ENCODE measurements at places on chromosomes 2 and 18.

DNA sequence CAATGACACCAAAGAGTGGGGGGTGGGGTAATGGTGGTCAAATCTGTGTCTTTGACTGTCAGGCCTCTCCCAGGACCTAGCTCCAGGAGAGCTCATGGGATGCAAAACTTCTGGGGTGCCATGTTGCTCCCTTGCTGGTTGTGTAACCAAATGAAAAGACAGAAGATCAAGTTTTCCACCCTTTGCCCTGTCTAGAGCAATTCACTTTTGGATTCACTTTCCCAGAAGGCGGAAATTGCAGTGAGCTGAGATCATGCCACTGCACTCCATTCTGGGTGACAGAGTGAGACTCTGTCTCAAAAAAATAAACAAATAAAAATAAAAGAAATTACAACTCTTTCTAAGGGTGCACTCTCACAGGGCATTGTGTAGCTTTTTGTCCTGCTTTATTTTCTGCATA, 34.9 kb upstream of the PLA2R1 start:
- DNase-seq, result no peak

GRCh38 chr18:67961701-67962440, 445.4 kb upstream of the DSEL start:
- DNase-seq, result no peak

GRCh38 chr2:100783987-100784386, 36.0 kb upstream of the NPAS2 start:
- DNase-seq, result no peak

DNA sequence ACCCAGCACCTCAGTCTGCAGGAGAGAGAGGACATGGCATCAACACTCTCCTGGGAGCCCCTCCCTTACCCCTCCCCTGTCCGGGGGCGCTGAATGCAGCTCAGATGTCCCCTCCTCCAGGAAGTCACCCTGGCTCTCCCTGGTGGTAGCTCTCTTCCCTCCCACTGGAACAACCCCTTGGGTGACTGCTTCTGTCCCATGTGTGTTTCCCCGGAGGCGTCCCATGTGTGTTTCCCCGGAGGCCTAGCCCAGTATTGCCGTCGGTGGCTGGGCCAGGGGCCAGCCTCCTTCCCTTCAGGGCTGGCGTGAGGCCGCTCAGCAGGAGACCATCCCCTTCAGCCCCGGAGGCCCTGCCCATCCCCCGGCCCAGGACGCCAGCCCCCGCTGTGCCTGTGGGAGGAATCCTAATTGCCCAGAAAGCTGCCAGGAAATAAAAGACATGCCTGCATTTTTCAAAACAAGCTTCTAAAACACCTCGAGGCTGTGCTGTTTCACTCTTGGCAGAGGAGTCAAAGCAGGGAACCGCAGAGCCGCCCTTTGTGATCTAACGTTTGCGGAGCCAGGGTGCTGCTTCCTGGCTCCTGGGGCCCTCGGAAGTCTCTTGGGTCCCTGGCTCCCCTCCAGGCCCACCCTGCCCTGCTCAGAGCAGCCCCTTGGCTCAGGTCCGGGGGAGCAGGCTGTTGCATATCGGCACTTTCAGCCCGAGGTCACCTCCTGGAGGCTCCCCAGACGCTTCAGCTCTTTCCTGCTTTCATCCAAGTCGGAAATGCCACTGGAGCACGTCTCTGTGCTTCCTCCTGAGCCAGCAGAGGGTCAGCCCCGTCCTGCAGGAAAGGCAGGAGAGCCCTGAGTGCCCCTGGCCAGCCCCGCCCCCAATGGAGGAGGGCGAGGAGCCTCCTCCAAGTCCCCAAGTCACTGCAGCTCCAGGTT, 11.4 kb downstream of the SNED1 start:
- no peak for DNase-seq

- DNase-seq, result no peak
Measured at GRCh38 chr2:240551811-240552210, 6.0 kb downstream of the ANKMY1 start.

DNA sequence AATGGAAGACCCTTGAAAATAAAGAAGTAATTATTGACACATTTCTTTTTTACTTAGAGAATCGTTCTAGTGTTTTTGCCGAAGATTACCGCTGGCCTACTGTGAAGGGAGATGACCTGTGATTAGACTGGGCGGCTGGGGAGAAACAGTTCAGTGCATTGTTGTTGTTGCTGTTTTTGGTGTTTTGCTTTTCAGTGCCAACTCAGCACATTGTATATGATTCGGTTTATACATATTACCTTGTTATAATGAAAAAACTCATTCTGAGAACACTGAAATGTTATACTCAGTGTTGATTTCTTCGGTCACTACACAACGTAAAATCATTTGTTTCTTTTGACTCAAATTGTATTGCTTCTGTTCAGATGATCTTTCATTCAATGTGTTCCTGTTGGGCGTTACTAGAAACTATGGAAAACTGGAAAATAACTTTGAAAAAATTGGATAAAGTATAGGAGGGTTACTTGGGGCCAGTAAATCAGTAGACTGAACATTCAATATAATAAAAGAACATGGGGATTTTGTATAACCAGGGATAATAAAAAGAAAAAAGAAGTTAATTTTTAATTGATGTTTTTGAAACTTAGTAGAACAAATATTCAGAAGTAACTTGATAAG, 3.3 kb downstream of the PMAIP1 start:
- DNase-seq, result no peak

- no peak for DNase-seq
Measured at GRCh38 chr2:236785611-236786057, 216.0 kb downstream of the ACKR3 start.

DNA sequence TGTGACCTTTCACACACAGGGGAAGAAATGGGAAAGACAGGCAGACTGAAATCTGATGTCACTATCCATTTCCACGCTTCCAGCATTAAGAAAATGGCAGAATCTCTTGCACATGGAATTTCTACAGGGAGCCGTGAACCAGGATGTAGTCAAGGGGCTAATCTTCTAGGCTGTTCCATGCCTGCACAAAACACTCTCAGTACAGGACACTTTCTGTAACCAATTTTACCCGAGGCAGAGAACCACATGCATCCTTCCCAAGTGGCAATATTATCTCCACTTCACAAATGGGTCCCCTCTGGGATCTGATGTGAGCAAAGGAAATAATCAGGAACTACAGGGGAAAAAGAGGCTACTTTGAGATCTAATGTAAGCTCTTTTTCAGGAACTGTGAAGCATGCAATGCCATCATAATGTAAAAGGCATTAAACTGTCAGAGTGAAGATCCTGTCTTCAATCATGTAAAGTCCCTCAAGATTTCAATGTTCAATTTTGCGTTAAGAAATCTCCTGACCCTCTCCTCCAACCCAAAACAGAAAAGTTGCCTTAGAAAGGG, 236.9 kb downstream of the RBM43 start:
- DNase-seq, result no peak
